ENCODE measurements at places on chromosomes 12 and 14. TPM values are rescaled to one million over a fixed set of nuclear protein-coding genes. Genes with fewer than 3 reads are reported as not detected.

GRCh38 chr14:50943943-50944646, at the start of gene PYGL:
TSS of gene PYGL (minus strand) at chr14:50944483. CDS start at chr14:50944403, 80 bp downstream.
- DNase-seq: peak; percentile 87

DNA sequence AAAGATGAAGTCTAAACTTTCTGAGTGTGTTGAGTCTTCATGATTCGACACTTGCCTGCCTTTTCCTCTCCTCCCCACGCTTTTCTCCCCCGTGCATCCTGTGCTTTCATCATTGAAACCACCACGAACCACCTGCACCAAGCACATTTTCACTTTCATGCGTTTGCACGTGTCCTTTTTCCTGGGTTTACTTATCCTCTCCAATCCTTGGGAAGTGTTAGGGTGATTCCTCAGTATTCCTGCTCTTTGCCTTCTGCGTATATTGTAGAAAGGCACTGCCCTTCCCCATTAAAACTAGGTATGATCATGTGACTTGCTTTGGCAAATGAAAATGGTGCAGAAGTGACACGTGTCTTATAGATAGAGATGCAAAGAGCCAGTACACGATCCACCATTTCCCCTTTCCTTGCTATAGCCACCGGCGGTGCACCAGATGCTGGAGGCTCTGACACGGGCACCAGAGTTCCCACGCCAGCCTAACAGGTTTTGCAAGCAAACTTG, 106.6 kb downstream of the BRMS1L start:
- no peak for DNase-seq

DNA sequence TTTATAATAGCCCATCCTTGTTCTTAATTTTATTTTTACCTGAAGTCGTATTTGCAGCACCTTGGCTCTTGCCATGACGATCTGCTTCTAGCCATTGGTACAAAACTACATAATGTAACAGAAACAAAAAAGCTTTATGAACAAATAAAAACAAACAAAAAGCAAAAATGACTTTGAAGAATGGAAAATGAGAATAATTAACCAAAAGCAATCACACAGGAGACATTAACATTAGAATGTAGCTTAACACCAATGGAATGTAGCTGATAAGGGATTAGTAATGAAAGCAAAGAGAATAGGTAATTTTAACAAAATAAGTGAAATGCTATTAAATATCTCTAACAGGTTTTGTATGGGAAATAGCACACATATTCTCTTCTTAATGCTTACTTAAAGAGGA, 91.4 kb downstream of the DENND5B start:
- no peak for DNase-seq

GRCh38 chr12:57012600-57013465, 3.5 kb downstream of the TAC3 start:
- no peak for DNase-seq

Gene OTX2
- total RNA-seq: not detected

Gene RASSF9
- 12.9 TPM for total RNA-seq

Gene EML1
- total RNA-seq: 22.2 TPM

- peak; percentile 15 for DNase-seq
Observed at GRCh38 chr14:104282332-104283196, 144.2 kb downstream of the KIF26A start.

DNA sequence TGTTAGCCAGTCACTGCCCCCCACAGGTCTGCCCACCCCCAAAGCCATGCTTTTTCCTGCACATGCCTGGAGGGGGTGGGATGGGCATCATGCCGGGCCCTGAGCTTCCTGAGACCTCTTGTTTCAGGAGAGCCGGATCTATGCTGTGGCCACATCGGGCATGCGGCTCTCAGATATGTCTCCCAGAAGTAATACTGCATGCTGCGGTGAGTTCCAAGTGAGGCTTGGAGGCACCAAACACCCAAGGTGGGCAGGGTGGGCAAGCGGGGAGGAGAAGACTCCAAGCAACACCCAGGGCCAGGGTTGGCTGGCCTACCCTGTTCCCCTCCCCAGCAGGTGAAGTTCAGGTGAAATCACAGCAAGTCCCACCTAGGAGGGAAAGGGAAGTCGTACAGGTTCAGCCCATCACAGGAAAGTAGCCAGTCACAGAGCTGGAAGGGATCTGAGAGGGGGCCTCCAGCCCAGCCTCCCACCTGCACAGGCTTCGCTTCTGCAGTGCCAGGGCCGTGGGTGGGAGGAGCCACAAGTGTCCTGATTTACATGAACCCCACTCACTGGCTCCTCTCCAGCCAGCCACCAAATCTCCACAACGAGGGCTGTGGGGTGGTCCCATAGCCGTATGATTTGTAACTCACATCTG, 30.9 kb downstream of the PIGH start:
- DNase-seq: no peak

DNA sequence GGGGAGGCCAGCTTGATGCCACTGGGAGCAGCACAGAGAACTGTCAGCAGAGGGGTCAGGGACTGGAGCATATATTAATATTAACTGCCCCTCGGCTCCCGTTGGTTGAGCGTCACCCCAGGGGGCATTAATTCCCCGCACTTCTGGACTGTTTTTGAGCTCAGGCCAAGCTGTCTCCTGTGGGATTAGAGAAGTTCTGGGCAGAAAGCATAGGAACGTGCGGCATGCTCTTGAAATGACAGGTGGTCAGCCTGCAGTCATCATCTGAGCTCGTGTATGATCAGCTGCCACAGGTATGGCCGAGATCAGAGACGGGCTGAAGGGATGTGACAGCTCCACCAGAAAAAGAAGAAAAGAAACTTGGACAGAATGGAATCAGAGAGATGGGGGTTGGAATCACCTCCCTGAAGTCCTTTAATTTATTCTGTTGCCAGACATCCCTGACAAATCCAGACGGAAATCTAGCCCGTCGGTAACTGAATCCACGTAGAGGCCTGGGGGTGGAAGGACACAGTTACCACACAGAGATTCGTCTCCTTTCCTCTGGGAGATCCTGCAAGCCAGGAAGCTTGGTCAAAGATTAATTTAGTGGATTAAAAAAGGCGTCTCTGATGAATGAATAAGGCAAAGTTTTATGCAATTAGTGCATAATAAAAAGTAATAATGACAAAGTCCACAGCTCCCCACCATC, 23.6 kb downstream of the NR1H4 start:
- DNase-seq: no peak
